ENCODE measurements at places on chromosomes 16 and 17.

- DNase-seq: no peak
These were observed 147.3 kb downstream of the CCDC182 start for GRCh38 chr17:57597531-57598453.

DNA sequence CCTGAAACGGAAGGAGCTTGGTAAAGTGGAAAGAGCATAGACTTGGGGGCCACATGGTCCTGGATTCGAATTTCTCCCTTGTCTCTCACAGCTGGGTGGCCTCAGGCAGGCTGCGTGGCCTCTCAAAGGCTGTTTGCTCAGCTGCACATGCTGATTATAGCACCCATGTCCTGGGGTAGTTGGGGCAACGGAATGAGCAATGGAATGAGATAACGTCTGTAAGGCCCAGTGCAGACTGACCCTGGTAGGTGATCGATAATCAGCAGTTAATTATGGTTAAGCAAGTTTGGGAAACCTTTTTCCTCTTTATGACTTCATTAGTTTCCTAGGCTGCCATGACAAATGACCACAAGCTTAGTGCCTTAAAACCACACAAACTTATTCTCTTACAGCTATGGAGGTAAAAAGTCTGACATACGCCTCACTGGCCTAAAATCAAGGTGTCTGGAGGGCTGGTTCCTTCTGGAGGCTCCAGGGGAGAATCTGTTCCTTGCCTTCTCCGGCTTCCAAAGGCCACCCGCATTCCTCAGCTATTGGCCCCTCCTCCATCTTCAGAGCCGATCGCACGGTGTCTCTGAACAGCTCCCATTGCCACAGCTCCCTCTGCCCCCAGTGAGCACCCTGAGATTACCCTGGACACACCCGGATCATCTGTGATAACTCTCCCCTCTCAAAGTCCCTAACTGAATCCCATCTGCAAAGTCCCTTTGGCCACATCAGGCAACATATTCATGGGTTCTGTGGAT, 294.9 kb upstream of the FOXF1 start:
- no peak for DNase-seq

DNA sequence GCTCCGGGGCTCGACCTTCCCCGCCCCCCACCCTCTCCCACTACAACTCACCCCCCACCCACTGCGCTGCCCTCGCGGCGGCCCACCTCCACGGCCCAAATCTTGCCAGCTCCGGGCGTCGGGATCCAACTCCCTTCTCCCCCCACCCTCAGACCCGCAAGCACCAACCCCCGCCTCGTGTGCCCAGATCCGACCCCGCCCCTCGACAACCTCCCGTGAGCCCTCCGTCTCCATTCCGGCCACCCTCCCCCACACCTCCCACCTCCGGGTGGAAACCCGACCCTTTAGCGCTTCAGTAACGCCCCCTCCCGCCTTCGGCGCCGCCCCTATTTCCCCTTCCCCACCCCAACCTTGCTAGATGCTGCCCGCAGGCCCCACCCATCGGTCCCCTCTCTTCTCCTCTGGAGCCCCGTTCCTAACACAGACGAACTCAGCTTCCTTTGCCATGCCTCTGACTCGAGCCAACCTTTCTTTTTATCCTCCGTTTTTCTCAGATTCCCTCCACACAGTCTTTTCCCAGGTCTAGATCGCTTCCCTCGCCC, 717 bp downstream of the UBE2Z start:
- peak; percentile 74 for DNase-seq

DNA sequence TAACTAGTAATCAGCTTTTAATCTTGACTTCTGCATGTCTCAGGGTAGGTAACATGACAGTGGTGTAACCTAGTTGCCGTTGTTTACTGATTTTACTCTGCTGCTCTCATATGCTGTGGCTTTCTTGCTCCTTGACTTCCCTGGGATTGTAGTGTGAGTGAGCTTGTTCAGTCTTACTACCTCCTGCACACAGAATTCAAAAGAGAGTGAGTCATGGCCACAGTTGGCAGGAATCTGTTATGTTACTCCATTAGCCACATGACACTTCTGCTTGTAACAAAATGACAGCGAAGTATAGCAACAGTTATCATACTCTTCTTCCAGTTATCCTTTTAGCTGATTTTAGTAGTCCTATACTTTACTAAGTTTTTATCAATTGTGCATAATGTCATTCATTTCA, 18.8 kb downstream of the TNRC6A start:
- no peak for DNase-seq

DNA sequence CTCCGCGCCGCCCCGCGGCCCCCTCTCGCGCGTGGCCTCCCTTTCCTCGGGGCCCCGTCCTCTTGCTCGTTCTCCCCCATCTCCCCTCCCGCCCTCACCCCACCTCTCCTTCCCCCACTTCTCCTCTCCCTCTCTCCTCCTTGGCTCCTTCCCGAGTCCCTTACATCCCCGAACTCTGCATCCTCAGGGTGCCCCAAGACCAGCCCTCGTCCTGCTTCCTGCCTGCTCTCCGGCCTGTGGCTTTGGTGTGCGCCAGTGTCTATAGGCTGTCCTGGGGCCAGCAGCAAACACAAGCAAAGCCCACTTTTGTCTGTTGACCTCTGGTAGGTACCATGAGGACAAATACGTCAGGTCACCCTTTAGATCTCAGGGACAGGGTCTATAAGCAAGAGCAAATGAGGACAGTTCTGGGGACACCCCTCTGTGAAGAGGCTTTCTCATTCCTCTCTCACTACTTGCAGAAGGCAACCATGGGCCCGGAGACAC, 284 bp upstream of the COPZ2 start:
- DNase-seq: peak; percentile 12

DNA sequence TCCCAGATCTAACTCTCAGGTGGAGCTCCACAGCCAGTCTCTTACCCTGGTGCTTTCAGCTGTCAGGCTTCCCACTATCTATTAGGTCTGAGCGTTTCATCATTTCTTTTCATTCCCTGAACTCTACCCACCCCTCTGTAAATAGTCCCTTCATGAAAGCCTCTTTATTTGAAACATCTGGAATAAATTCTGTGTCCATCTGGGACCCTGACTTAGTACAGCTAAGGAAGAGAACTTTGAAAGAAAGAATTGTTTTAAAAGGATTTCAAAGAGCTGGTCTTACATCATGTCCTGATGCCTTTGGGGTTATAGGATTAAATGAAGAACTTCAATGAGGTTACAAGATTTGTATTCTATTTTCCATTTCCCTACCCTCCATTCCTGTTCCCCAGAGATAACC, 388.5 kb upstream of the CA10 start:
- DNase-seq: no peak

GRCh38 chr16:49527611-49528010, 154.0 kb downstream of the C16orf78 start:
- DNase-seq: no peak

- DNase-seq: no peak
These were observed 86.3 kb upstream of the TOM1L1 start for GRCh38 chr17:54814371-54814770.

- no peak for DNase-seq
These were observed 10.0 kb downstream of the SLC46A1 start for GRCh38 chr17:28395968-28396367.

All from activated CD8-positive, alpha-beta memory T cell treated with anti-CD3 and anti-CD28 coated beads for 1 hour (primary cell).